Activated CD4-positive, alpha-beta T cell treated with anti-CD3 and anti-CD28 coated beads, Interleukin-2, Interleukin-4, amounts not matched to agents 100 ng/mL and 50 ng/mL, durations not matched to agents 16 hours and 8 hours (primary cell): ENCODE measurements at places on chromosomes 6 and 20.

GRCh38 chr6:47679322-47679906 lies 19.0 kb upstream of the ADGRF4 start:
- no peak for DNase-seq

GRCh38 chr6:135148889-135149288 lies 32.2 kb upstream of the MYB start:
- DNase-seq = no peak

DNA sequence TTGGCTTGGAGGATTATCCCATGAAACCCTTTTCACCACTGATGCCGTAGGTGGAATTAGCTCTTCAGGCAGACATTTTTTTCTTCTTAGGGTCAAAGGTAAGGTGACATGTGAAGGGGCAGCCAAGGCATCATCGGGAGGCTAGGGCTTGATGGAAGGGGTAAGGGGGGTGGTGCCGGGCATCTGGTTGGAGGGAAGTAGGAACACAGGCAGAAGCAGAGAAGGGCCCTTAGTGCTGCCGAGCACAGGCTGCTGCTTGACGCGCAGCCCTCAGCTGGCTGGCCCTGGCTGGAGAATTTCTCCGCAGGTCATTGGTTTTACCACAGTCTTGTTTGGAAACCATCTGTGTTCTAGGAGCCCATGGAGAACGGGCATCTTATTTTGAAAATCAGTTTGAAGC lies 54.7 kb downstream of the TRAF3IP2 start:
- no peak for DNase-seq

DNA sequence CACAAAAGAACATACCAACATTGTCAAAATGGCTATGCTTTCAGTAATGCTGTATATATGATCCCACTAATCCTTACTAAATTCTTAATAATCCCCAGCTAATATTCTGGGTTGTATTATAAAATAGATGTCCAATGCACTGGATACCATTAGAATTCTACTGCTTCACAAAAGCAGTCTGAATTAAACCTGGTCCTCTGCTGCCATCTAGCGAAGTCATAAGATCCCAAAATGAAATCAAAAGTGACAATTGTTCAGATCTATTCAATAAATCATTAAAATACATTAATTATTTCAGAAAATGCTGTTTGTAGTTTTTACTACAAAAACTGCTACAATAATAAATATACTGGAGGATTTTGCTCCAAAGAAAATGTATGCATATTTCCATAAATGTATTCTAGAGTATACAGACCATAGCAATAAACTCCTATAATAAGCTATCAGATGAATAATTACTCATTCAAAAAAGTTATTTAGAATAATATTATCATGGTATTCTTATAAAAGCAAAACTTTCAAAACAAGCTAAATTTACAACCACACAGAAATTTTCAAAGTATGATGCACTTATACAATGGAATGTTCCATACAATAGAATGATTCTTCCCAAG lies 92.6 kb downstream of the RNGTT start:
- DNase-seq = peak; percentile 53

DNA sequence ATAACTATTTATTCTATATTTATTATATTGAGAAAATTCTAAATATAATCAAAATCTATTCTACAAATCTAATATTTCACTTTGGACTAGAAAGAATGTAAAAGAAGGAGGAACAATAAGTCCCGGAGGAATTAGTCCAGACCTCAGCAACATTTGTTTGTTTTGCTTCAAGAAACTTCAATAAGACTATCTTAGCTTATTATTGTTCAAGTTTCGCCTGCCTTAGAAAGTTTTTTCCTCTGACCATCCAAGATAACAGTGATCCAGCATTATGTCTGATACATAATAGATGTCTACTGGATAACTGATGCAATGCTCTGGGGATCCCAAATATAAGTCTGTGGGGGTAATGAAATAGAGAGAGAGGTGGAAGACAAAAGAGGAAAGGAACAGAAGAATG lies 28.7 kb upstream of the NT5E start:
- DNase-seq = no peak

- DNase-seq = no peak
Measured at GRCh38 chr6:3999800-4000661, 78.9 kb downstream of the FAM217A start.

GRCh38 chr6:26351544-26351953 lies 13.4 kb upstream of the BTN3A2 start:
- DNase-seq = no peak

DNA sequence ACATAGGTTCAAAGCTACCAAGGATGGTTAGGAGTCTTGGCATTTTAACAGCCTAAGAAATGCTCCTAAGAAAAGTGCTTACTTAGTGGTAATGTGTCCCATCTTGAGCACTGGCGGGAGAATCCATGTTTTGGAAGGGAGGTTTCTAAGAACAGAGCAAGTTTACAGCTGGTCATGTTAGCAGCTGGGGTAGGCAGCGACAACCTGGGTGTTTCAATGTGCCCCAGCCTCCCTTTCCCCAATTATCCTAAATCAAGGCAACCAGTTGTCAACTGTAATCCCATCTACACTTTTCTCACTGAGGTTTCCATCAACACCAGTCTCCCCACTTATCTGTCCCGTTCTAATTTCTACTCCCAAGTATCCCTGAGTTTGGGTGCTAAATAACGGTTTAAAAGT lies 1.6 kb upstream of the JAG1 start:
- DNase-seq = no peak

GRCh38 chr20:48774696-48775095 lies 53.1 kb downstream of the PREX1 start:
- DNase-seq = no peak

DNA sequence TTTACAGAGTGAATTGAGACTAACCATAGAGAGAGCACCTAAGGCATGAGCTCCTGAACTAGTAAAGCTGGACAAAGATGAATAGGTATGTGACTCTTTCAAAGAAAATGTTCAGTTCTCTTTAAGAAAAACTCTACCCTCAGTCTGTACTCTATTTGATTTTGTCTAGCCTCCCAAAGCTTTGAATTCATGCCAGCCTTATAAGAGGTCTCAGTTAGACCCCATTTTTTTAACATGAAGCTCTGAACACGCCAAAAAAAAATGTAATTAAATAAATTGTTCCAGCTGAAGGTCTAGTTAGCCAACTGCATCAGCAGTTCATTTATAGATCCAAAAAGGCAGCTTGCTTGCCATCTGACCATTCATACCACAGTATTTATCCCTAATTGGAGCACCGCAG lies 71.6 kb downstream of the COL9A1 start:
- no peak for DNase-seq

- DNase-seq = no peak
Measured at GRCh38 chr6:56691814-56692213, 49.1 kb upstream of the DST start.

DNA sequence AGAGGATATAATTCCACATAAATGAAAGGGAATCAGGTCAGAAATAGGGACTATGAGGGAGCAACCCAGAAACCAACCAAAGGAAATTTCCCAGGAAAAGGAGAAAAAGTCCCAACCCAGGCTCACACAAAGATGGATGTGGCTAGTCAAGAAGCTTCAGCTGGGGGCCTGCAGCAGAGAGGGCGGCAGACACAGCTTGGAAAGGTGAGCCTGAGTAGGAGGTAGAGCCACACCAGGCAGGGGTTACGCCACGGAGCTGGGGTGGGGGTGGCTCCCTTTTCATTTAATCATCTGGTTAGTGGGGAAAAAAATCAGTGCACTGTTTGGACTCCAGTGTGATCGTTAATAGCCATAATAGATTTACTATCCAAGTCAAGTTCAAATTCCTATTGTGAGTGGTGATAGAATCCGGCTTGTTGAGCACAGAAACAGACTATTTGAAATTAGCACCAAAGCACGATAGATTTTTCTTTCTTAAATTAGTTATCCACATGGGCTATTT lies 220.6 kb downstream of the TPBG start:
- DNase-seq = no peak

GRCh38 chr6:47240277-47240890 lies 69.3 kb downstream of the TNFRSF21 start:
- DNase-seq = no peak

DNA sequence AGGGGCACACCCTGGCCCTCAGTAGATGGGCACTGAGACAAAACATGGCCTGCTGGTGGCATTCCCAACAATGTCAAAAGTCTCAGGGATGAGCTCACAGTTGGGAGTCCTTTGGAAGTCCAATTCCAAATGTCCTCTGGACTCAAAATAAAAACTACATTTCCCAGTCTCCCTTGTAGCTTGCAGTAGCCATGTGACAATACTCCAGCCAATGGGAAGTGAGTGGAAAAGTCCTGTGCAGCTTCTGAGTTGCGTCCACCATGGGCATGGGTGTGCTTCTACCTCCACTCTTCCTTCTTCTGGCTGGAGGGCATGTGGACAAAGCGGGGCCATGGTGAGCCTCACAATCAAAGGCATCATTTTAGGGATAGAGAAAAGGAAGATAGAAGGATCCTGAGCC lies 5.8 kb upstream of the ADAM33 start:
- no peak for DNase-seq

DNA sequence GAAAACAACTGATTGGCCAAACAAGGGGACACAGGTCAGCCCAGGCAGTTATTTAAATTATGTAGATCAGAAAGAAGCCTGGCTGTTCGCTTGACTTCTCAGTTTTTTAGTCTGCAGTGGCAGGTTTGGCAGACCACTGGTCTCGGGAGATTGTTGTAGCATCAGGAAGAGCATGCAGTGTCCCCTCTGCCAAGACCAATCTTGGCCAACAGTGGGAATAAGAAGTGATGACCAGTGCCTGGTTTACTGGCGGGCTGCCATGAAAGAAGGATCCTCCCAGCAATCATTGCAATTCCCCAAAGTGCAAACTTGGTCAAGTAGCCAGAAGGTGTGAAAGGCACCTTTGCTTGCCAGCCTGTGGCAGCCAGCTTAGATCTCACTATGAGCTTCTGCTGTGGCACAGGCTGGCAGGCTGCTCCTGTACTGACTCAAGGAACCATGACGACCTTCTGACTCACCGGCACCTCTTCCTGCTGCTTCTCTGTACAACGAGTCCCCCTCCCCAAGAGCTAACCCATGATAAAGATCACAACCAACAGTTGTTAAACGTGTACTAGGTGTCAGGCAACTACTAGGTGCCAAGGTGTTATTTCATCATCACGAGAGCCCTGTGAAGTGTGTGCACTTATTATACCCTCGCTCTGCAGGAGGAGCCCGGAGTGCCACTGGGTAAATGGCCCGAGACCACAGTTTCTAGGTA lies 76.8 kb upstream of the DUSP22 start:
- DNase-seq = peak; percentile 96

GRCh38 chr6:29762781-29763214 lies 39.6 kb downstream of the HLA-F start:
- DNase-seq = no peak

DNA sequence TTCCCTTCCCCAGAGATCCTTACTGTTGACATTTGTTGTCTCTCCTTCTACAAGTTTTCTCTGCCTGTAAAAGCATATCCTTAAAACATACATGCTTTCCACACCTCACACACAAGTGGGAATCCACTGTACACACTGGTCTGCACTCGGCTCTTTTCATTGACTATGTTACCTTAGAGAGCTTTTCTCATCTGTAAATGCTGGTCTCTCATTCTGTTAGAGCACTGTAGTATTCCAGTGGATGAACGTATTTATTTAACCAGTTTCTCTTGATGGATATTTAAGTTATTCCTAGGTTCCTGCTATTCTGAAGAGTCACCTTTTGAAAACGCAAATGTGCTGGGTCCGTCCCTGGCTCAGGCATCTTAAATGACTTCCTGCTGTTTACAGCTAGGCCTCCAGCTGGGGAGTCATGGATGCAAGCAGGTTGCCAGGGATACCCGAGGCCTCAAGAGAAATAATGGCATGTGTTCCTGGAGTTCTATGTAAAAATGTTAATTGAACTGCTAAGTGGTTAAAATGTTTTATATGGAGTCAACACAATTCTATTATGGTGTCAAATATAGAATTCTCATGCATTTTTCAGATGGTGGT lies 61.1 kb upstream of the TGM3 start:
- no peak for DNase-seq

DNA sequence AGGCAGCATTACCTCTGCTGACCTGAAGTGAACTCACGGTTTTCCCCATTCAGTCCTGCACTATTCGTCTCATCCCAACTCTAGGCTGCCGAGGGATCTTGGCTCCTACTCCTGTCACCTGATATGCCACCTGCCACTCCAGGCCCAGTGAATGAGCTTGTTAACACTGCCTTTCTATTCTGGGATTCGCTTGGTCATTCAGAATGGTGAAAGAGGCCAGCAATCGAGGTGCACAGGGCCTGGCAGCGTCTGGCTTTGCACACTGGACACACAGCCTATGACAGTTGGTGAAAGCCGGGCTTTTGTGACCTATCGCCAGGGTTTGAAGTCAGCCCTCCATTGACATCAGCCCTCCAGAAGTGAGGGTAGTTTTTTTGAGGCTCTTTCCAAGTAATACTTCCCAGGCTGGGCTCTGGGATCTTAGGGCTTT lies 59.3 kb upstream of the MYL9 start:
- no peak for DNase-seq

DNA sequence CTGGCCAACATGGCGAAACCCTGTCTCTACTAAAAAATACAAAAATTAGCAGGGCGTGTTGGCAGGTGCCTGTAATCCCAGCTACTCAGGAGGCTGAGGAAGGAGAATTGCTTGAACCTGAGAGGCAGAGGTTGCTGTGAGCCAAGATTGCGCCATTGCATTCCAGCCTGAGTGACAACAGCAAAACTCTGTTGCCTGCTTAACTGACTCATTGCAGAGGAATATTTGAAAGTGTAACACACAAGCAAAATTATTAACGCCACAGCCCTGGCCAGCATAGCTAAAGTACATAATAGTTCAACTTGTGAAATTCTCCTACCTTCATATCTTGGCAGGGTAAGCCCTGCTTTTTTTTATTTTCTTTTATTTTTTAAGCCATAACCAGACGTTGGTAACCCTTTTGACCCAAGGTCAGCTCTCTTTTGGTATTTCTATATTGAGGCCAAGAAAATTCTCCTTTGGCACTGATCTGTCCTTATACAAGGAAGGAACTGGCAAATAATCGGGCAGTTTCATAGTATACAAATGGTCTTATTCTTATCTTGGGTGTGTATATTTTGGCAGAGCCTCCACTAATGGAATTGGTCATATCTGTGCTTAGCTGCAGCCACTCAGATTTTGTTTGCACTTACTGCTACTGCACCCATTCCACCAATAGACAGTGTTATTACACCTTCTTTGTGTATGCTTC lies 4.0 kb upstream of the ADGRF5 start:
- no peak for DNase-seq

DNA sequence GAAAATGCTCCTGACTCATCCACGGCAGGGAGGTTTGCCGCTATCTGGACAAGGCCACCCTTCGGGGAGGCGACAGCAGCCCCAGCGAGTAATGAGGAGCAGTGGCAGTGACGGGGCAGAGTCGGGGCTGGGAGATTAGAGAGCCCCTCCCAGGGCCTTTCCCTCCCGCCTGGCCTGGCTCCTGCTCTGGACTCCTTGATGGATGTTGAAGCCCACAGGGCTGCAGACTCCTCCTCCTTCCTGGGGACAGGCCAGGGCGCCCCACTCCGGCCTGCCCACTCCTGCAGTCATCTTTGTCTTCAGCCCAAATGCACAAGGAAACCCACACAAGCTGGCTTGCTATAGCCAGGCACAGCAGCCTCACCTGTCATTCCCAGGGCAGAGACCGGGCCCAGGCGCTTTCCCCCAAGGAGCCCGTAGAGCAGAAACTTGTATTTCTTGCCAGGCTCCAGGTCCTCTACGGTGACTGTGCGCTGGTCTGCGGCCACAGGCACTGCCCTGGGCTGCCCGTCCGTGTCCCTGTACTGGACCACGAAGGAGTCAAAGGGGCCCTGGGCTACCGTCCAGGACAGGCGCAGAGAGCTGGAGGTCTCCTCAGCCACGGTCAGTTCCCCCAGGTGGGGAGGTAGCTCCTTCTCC lies 7.7 kb downstream of the CYP21A2 start:
- no peak for DNase-seq

- DNase-seq = no peak
Measured at GRCh38 chr6:150176152-150176551, 33.3 kb downstream of the PPP1R14C start.
